ENCODE measurements at places on chromosomes 1 and 21. TPM values are rescaled to one million over a fixed set of nuclear protein-coding genes. Genes with fewer than 3 reads are reported as not detected.

TRIM45 gene
- 4.3 TPM for polyA plus RNA-seq

- no peak for DNase-seq
Observed at GRCh38 chr1:231062500-231063270, 22.6 kb upstream of the FAM89A start.

SH3GLB1 gene
- polyA plus RNA-seq: 84.6 TPM

- peak; percentile 77 for DNase-seq
Observed at GRCh38 chr1:147717051-147717705, 43.2 kb downstream of the GJA5 start.

IL24 gene
- polyA plus RNA-seq: not detected

DNA sequence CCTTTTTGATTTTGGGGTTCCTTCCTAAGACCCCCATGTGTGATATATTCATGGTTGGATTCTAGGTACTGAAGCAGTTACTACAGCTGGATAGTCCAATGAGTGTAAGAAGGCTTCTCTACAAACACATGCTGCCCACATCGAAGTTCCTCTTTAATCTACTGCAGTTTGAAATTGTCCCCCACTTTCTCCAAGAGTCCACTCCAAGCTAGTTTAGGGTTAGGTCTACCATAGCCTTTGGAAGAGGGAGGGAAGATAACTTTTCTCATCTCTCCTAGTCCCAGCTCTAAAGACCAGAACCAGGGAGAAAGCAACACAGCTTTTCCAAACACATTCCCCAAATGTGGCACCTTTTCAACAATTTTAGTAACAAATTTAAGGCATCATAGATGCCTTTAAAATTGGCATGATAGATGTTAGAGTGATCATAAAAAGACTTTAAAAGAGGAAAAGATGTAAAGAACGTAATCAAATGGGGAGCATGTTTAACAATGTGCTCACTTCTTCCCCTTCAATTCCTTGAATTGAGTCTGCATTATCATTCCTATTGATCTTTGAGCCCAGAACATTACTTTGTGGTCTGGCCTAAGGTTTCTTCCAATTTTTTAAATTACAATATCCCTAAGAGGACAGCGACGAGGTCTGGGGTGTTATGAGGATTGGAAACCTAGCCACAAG is 1.0 kb upstream of the EXO1 start:
- no peak for DNase-seq

DNA sequence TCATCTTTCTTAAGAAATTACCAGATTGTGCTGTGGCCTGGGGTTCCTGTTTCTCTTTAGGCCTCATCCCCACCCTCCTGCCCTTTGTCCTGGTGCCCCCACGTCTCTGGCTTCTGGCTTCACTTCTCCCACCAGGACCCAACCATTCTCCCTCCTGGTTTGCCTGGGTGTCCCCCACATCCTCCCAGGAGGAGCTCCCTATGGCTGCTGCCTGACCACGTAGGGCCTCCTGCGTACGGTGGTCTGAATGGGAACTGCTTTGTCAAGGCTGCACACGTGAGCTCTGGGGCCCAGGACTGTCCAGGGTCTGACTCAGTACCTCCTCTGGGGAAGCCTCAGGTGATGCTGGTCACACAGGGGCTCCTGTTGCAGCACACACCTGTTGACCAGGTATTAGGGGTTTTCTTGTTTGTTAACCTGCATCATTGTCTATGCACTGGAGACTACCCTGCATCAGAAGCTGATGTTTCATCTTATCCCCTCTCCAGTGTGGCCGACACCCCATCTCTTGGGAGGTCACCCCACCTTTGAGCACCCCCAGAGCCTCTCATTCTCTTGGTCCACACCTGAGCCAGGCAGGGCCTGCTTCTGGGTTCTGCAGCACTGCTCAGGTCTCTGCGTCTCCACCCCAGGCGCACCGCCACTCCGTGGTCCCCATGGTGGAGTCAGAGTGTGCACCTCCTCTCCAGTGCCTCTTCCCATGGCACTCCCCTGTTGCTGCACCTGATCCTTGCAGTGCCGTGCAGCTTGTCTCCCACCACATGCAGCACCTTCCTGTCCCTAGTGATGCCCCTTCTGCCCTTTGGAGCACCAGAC is 65.8 kb downstream of the S100B start:
- DNase-seq: no peak

GRCh38 chr1:28185071-28185470 is 8.6 kb upstream of the PTAFR start:
- no peak for DNase-seq

DNA sequence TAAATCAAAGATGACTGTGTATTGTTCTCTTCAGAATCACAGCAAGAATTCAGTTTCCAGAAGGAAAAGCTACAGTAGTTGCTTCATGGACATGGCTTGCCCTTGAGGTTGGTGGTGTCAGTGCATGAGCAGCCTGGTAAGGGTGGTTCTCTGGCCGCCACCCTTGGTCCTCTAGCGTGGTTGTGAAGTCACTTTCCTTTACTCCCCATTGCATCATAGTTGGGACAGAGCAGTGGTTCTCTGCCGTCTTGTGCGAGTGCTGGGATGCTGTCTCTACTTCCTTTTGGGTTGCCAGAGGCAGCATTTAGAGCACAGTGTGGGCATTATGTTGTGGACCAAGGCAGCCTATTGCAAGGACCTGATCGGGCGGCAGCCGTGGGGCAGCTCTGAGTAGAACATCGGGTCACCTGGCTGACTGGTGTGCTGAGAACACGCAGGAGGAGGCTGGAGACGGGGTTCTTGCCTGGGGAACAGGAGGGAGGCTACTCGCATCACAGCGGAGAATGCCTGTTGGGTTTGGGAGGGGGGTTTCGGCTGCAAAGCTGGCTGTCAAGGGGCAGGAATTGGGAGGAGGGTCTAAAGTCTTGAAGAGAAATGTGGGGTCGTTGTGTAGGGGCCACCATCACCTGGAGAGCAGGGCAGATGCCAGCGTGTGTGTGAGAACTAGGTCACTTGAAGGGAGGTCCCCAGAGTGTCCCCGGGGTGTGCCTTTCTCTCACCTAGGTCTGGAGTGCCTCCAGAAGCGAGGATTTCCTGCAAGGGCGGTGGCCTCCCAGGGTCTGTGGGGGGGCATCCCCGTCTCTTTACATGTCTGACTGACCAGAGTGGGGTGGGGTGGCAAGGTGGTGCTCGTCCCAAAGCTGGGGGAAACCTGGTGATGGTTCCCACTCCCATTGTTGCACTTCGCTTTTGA is 6.3 kb downstream of the ARF1 start:
- no peak for DNase-seq

DNA sequence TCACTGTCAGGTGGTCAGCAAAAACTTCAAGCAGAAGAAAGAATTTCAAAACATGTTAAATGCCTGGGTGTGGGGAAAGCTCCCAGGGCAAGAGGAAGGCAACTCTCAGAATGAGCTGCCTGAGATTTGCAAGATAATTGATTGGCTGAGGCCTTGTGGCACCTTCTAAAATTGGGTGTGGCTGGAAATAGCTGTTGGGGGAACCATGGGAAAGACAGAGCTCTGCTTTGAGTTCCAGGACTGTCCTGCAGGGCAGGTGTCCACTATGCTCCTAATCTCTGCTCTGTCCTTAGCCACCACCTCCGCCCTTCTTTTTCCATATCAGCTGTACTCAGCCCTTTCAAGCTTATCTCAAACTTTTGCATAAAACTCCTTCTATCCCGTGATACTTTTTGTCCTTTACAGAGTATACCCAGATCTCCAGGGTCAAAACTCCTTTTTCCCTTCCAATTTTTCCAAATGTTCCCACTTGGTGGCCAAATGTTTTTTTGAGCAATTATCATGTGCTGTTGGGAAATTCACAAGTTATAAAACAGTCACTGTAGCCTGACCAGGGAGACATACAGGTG is 23.8 kb upstream of the PPP2R5A start:
- DNase-seq: no peak

CFHR5 gene
- not detected for polyA plus RNA-seq

- DNase-seq: peak; percentile 65
Observed at GRCh38 chr1:39799770-39800470, 11.3 kb upstream of the BMP8B start.

DNA sequence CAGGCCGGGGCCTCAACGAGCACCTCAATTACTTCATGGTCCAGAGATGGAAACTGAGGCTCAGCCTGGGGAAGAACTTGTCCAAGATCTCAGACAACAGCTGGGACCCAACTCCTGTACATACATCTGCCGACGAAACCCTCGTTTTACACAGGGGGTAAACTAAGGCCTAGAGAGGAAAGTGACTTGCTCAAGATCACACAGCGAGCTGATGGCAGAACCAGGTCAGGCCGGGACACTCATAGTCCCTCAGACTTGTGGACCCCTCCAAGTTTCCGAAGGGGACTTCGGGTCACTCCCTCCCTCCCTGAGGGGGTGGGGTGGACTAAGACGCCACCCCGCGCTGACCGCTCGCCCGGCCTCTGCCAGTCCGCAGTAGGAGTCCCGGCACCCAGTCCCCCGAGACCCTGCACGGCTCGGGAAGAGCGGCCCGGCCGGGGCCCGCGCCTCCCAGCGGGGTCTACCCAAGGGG is 430 bp downstream of the WASF2 start:
- DNase-seq: no peak

SPRR5 gene
- not detected for polyA plus RNA-seq

- peak; percentile 68 for DNase-seq
Observed at GRCh38 chr1:27522432-27523336, 32.7 kb upstream of the WASF2 start.

IVL gene
- not detected for polyA plus RNA-seq
